H4 (cell line): ENCODE measurements at places on chromosomes 7 and 10. TPM values are rescaled to one million over a fixed set of nuclear protein-coding genes. Genes with fewer than 3 reads are reported as not detected.
A peak's percentile ranks its signal among the peaks of the same experiment; 100 is the strongest.

- DNase-seq = no peak
Observed at GRCh38 chr7:133023370-133024071, 58.4 kb downstream of the CHCHD3 start.

TMEM273 gene
- 0.48 and 5.2 TPM in 2 replicates for total RNA-seq

DNA sequence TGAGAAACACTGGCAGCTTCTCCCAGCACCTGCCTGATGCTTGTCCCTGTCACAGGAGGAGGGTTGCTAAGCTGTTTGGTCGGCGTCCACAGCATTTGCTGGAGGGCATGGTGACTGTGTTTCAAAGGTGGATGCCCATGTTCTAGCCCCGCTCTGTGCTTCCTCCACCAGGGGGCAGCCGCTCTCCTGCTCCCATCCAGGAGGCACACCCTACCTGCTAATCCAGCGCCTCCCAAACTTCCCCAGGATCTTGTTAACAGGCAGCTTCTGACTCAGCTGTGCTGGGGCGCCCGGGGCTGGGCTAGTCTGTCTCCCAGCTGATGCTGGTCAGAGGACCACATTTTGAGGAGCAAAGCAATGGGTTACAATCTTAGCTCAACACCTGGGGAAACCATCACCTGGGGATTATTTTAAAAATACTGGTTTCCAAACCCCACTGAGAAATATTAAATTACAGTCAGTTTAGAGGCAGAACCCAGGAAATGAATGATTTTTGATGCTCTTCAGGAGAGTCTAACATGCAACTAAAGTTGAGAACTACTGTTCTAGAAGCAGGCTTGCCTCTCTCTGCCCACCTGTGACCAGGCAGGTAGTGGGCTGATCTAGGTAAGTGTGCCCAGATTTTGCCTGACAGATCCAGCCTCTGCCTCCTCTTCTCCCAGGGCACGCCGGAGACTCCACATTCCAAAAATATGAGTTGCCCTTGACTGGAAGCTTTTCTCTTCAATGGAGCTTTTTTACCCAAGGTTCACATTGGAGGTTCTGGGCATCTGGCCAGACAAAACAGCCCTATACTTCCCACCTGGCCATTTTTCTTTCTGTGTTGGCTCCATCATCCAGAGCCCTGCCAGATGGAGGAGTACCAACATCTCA, 92.7 kb upstream of the GPR26 start:
- DNase-seq = peak; percentile 48

DNA sequence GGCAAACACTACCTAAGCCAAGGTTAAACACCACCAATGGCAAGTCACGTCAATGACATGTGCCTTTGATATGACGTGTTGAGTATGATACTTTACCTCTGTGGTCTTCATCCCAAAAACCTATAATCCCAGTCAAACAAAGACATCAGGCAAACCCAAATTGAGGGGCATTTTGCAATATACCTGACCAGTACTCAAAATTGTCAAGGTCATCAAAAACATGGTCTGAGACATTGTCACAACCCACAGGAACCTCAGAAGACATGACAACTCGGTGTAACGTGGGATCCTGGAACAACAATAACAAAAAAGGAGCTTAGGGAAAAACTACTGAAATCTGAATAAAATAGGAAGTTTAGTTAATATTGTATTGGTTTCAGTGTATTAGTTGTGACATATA, 7.2 kb downstream of the FAM237B start:
- DNase-seq = no peak

DNA sequence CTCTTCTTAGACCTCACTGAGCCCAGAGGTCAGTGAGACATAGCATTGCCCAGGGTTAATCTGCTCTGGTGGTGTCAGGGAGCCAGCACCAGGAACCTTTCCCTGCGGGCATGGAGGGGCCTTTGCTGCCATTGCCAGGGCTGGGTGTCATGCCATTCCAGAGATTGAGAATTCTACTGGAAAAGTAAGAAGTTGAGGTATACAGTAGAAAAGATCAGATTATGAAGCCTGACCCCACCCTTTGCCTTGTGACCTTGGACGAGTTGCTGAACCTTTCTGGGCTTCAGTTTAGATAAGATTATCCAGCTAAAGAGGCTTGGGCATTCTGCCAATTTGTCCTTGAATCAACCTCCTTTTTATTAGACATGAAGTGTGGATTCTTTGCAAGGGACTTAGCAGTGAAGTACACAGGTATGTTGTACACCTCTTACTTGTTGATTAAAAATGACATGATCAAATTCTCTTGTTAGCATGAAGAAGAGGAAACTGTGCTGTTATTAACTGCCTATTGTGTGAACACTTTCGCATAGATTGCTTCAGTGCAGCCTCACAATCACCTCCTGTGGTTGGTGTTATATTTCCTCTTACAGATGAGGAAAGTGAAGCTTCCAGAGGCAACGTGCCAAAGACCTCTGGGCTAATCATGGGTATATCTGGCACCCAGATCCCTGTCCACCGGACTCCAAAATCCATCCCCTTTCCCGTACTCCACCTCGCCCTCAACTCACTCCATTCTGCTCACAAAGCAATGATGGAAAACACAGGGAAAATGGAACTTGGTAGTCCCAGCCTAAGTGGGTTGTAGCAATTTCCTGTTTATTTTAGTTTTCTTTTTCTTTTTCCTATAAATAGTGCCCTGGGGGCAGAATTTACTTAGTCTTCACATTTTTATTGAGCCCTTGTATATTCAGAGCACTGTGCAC, 151.3 kb downstream of the CAMK1D start:
- peak; percentile 44 for DNase-seq

CYP2C19 gene
- not detected in 2 replicates for total RNA-seq

DNA sequence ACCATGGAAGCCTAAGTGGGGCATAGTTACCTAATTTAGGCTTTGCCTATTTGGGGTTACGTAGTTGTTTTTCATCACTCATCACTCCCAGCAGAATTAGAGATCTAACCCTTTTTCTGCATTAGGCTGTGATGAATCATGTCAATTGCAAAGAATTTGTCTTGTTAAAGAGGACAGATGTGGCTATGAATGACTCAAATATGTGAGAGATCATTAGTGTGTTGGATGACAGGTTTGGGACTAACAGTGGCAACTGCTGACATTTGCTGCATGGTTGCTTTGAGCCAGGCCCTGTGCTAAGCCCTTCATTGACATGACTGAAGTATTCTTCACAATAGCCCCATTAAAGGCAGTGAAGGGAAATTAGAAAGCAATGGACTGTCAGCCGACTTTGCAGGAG, 83.4 kb upstream of the BMPER start:
- DNase-seq = no peak

GRCh38 chr10:107169516-107169915, 5.0 kb upstream of the SORCS1 start:
- no peak for DNase-seq

DNA sequence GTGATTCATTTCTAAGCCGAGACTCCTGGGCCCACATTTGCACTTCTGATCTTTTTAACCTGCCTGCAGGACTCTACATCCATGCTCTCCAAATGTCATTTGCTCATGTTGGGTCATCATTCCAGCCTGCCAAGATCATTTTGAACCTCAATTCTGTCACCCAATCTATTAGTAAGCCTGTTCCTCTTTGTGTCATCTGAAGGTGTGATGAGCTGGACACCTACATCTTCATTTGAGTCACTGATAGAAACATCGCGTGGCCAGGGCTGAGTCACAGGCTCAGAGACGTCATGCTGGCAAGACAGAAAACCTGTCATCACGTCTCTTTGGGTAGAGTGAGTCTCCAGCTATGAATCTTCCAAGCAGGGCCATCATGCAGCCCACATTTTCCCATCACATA, 65.3 kb upstream of the SLF2 start:
- no peak for DNase-seq

- DNase-seq = no peak
Observed at GRCh38 chr10:93488956-93489528, 6.9 kb upstream of the MYOF start.

DNA sequence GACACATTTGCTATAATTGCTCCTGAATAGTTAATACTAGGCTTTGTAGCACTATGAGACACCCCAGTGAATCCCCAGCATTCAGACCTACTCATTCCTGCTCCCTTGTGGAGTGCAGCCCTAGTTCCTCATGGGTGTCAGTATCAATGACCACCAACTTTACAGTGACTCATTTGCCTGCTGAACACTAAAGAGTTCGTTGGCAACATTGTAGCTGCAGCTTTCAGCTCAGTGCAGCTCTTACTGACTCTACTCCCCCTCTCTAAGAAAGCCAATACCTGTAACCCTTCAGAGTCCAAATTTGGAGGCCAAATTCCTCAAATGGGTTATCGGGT, 127.1 kb upstream of the MTPN start:
- DNase-seq = no peak

GRCh38 chr7:131305152-131305551, 22.5 kb upstream of the MKLN1 start:
- no peak for DNase-seq

GRCh38 chr10:89516149-89516832, 19.1 kb downstream of the SLC16A12 start:
- DNase-seq = peak; percentile 76

DNA sequence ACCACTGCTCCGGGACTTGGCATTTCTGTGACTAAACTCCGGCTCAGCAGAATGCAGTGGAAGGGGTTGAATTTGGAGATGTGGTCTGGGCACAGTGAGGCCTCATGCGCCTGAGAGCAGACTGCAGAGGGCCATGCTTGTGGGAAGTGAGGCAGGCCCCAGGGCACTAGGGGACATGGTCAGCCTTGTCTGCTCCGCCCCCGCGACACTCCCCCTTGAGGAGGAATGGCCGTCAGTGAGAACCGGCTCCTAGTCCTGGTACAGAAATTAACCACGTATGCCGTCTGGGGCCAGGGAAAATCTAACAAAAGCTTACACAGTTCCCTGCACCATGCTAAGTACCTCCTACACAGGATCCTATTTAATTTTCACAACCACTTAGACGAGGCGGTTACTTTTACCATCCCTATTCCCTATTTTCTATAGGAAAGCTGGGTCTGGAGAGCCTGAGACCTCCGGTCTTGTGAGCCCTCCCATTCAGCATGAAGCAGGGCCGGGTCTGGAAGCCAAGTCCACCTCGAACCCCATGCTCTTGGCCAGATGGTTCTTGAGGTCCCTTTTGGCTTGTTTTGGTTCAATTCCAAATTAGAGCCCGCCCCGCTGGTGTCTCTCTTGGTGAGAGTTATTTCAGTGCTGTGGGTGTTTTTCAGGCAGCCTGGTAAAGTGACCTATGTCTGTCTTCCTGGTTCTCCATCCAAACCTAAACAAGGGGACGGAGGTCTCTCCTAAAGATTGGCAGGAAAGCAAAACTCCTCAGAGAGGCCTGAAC, 87.7 kb upstream of the PITRM1 start:
- no peak for DNase-seq

AUTS2 gene
- total RNA-seq = 4.1 and 4.7 TPM in 2 replicates

DNA sequence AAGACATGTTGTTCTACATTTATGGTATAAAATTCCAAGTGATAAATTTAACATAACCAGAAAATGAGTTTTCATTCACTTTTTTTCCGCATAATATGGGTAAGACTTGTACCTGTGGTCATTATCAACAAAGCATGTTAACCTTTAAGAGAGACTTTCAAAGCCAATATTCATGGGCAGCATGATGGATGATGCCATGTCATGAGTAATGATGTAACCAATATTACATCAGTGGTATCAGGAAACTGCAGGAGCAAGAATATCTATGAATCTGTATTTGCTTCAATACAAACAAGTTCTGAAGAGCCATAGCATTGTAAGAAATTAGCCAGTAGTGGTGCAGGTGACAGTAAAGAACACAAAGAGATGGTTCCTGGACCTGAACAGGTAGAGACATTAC, 126.9 kb downstream of the C1GALT1 start:
- no peak for DNase-seq

- DNase-seq = no peak
Observed at GRCh38 chr7:153190452-153190851, 430.9 kb downstream of the ACTR3B start.

IKZF1 gene
- total RNA-seq = 0.06 and 1.2 TPM in 2 replicates

HTR5A gene
- total RNA-seq = not detected in 2 replicates

- no peak for DNase-seq
Observed at GRCh38 chr10:36367362-36367761, 725.3 kb upstream of the FZD8 start.

DNA sequence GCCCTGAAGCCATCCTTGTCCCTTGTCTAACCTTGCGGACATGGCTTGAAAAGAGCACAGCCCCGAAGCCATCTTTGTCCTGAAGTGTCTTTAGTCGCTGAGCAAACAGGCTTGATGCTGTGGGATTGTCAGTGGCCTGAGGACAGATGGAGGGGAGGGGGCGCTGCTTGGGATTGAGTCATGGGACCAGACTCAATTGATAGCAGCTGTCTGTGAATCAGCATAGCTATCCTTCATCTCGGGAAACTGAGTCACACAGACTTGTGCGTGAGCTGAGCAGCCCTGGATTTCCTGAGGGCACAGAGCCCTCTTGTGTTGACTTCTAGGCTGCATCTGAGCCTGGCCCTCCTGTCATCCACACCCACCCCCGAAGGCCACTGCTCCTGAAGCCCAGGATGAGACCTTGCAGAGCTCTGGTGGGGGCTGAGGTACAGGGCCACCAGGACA, 14.4 kb downstream of the MYO1G start:
- DNase-seq = no peak

GRCh38 chr7:150972023-150972468, 6.1 kb downstream of the KCNH2 start:
- DNase-seq = no peak

CALU gene
- total RNA-seq = 462 and 489 TPM in 2 replicates

DNA sequence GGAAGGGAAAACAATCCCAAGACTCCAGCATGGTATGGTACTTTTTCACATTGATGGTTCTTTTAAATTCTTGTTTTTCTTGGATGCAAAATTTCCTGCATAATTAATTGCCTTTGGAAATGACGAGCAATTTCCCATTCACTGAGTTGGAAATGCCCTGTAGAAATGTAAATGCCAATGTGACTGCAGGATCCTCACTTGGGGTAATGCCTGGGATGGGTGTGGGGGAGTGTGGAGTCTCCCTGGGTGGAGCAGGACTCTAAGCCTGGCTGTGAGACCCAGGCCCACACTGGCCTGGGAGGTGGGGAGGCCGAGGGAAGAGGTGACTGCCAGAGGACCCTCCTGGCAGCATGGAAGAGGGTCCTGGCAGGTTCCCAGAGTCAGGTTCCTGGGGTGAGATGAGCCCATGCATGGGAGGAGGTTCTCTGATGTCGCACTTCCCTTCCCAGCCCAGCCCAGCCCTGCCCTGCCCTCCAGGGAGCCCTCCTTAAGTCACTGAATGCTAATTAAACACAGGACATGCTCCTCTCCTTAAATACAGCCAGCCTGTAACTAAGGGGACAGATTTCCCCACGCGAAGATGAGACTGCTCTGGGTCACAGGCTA, 157.9 kb downstream of the GFRA1 start:
- no peak for DNase-seq

SFR1 gene
- 8.9 and 9.3 TPM in 2 replicates for total RNA-seq

DNA sequence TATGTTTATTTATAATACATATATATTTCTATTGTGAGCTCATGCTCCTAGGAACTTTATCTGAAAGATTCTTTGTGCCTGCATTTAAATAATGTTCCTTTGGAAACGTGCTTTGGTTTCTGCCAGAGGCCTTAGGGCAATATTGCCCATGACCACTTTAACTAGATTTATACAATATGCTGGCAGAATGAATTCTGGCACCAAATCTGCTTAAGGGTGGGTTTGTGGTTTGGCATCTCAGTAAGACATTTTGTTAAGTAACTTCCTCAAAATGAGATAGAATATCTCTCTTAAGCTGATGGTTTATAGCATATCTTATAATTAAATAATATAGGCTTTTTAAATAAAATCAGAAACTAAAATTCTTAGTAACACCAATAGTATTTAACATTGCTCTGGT, 252.9 kb downstream of the RNLS start:
- DNase-seq = no peak

CDC14C gene
- 0.06 TPM in 1 of 2 replicates, not detected in the other for total RNA-seq

TFR2 gene
- 0.25 TPM in 1 of 2 replicates, not detected in the other for total RNA-seq

KNDC1 gene
- total RNA-seq = 0.39 and 1.6 TPM in 2 replicates

- DNase-seq = no peak
Observed at GRCh38 chr10:124252097-124252715, 158.8 kb upstream of the CHST15 start.
